ENCODE measurements at places on chromosomes 1 and 21.

- DNase-seq = no peak
Observed at GRCh38 chr1:33849211-33849610, 14.7 kb upstream of the HMGB4 start.

DNA sequence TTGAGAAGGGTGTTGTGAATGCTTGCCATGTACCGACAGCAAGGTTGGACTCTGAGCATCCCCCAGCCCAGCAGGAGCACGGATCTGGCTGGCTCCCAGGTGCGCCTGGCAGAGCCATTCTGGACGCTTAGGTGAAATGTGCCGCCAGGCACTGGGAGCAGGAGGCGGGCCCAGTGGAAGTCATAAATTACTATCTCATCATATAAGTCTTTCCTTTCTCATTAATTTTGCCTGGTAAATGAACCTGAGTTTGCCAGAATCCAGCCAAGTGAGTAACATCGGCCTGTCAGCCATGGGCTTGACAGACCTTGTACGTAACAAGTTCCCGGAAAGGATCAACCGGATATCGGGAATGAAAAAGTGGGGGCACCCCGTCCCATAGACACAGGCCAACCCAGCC is 179.5 kb upstream of the ARHGEF16 start:
- DNase-seq = no peak

DNA sequence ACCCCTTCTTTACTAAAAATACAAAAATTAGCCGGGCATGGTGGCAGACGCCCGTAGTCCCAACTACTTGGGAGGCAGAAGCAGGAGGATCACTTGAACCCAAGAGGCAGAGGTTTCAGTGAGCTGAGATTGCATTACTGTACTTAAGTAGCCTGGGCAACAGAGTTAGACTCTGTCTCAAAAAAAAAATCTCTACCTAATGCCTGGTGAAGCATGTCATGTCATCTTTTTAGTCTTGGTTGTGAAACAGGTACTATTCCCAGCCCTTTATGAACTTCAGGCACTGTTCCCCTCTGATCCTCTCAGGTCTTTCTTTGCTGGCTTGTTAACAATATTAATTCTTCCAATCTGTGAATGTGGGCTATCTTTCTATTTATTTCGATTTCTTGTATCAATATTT is 22.1 kb downstream of the PRRC2C start:
- no peak for DNase-seq

DNA sequence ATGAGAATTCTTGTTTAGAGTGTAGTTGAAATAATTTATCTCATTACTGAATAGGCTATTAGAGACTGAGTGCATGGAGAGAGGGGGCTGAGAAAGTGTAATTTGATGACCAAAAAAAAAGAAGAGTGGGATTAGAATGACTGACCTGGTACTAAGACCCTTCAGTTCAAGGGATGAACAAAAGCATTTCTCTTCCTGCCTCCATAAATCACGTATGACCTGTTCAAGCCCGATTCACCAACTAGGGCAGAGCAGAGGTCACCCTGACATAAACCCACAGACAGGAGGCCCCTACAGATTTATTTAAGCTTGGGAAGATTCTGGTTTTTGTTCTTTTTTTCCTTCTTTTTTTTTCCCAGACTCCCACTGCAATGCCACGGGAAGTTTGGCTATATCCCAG is 123.7 kb upstream of the COP1 start:
- DNase-seq = no peak

DNA sequence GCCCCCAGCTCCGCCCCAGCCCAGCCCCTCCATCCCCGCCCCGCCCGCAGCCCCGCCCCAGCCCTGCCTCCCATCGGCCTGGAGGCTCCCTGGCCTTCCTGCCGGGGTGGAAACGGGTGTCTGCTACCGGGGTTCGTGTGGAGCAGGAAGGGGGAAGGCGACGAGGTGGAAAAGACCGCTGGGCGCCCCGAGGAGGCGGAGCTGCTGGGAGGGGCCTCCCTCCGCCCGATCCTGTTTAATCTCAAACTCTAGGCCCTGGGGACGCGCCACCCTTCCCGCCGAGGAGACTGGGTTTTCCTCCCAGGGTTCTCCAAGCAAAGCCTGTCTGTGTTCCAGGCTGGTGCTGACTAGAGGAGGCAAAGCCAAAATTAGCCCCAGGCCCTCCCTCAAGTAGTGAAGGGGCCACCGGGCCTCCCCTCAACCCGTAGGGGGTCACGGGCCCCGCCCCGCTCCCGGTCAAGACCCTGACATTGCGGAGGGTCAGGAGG is 16.2 kb upstream of the TTLL10 start:
- peak; percentile 12 for DNase-seq

DNA sequence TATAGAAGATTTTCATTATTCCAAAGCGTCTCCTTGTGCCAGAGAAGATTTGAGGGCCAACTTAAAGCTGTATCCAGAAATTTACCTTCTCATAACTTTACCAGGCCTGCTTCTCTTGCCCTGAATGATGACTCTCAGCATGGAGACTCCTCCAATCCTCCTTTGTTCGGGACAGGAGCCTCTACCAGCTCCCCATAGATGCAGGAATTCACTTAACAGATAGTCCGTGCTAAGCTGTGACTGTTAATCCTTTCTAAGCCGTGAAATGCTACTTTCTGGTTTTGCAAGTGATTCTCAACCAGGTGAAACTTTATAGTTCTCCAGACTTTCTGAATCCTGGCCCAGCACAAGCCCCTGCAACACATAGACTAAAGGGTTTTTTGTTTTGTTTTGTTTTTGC is 31.8 kb upstream of the KCND3 start:
- no peak for DNase-seq

Data from hematopoietic multipotent progenitor cell treated with erythropoietin and hydrocortisone succinate and interleukin-3 and kit ligand, for 15 days (in vitro differentiated cells).